ENCODE measurements at places on chromosomes 5 and 9.

GRCh38 chr9:113886933-113887332 lies 10.8 kb downstream of the ZNF618 start:
- DNase-seq: peak; percentile 28

DNA sequence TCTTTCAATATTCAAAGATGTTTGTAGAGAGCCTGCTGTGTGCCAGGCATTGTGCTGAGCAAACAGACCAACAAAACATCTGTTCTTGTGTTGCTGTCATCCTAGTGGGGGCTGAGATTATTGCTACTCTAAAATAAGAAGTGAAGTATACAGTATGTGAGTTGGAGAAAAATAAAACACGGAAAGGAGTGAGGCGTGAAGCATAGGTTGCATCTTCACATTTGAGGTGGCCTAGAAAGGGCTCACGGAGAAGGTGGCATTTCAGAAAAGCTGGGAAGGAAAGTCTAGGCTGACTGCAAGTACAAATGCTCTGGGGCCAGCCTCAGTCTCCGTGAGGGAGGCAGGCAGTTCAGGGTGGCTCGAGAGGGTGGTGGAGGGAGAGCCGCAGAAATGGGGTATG lies 80.3 kb downstream of the CSNK1A1 start:
- DNase-seq: no peak

- peak; percentile 79 for DNase-seq
These were observed 1.6 kb upstream of the OXCT1 start for GRCh38 chr5:41871852-41872251.

DNA sequence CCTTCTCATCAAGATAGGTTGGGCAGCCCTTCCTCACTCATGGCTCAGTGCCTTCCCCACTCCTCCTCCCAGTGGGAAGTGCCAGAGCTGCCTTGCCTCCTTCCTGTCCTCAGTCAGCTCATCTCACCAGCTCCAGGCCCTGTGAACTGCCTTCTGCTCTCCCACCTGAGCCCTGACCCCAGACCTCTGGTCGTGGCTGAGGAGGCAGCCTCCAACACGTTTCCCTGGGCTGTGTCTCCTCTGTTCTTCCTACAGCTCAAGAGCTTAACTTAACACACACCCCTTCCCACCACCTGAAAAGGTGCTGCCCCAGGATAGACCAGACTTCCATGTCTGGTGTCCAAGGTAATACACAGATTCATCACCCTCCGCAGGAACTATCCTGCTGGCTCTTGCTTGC lies 21.2 kb downstream of the IL9 start:
- no peak for DNase-seq

DNA sequence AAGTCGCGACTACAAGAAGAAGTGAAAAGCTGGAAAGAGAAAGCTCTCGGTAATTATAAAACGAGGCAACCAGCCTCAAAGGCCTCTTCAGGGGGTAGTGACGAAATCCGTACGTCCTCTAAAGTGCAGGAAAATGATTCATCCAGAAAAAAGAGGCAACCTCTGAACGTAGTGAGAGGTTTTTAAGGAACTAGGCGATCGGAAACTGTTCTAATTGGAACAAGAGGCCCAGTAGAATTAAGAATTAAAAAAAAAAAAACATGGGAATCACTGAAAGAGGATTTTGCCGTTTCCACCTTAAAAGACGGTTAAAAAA lies 1.0 kb downstream of the CSNK1A1 start:
- peak; percentile 82 for DNase-seq

DNA sequence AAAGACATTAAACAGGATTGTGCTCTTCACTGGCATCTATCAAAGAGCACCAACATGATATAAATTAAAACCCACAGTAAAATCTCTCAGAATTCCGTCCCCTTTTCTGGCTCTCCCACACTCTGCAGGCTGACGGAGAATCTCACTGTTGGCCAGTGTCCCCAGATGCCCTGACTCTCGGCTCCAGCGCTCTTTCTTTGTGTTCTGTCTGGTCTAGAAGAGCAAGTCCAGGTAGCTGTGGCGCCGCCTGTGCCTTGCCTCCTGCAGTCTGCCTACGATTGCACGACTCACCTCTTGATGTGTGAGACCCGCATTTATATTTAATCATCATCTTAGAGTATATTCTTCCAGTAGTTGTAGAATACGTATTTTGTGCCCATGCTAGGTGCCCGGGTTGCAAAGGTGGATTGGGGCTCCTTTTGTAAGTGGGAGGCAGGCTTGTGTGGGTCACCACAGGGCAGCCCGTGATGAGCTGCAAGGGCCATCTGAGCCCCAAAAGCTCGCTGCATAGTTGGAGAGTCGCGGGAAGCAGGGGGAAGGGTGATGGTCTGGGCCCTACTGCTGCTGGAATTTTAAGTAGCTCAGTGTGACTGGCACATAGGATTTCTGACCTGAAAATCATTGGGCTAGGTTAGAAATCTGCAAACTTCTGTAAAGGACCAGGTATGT lies 55.6 kb downstream of the EHMT1 start:
- DNase-seq: no peak

DNA sequence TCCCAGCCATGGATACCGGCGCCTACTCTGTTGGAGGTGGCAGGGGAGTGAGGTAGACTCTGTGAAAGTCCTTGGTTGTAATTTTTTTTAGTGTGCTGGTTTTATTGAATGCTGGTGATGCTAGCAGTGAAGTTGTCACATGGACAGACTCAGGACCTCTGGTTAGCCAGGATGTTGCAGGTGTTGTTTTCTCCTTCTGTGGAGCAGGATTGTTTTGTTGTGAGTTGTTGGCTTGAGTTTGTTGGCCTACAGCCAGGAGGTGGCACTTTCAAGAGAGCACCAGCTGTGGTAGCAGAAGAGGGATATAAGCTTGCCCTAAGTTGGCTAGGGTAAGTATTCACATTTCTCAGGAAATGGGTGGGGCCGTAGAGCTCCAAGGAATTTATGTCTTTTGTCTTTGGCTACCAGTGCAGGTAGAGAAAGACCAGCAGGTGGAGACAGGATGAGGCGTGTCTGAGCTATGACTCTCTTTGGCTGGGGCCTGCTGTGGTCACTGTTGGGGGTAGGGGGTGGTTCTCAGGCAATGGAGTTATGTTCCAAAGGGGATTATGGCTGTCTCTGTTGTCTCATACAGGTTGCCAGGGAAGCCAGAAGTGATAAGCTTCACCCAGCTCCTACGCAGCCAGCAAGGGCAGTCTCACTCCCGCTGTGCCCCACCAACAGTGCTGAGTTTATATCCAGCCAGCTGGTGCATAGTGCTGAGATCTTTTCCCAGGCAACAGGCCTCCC lies 248.7 kb downstream of the TAF11L14 start:
- no peak for DNase-seq

DNA sequence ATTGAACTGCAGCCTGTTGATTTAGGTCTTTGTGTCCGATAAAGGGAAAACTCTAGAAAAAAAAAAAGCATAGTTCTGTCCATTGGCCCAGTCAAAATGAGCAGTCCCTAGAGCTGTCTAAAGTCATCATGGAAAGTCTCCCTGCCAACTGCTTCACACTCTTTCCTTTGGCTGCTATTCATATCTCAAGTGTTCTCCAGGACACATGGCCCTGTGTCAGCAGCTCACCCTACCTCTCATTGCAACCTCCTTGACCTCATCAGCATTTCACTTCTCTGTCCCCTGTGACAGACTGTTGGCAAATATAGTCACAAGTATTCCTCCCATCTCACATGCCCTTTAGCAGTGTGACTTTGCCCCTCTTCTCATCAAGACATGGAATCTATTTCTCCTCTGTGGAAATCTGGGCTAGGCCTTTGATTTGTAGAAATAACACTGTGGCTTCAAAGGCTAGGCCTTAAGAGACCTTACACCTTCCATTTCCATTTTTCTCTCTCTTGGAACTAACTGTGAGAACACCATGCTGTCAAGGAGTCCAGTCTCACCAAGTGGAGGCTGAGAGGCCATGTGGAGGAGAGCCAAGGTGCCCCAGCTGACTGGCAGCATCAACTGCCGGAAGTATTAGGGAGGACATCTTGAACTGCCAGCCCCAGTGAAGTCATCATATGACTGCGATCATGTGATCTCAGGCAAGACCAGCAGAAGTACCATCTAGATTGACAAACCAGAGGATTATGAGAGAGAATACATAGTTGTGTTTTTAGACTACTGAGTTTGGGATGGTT lies 149.4 kb upstream of the TARS1 start:
- DNase-seq: no peak

DNA sequence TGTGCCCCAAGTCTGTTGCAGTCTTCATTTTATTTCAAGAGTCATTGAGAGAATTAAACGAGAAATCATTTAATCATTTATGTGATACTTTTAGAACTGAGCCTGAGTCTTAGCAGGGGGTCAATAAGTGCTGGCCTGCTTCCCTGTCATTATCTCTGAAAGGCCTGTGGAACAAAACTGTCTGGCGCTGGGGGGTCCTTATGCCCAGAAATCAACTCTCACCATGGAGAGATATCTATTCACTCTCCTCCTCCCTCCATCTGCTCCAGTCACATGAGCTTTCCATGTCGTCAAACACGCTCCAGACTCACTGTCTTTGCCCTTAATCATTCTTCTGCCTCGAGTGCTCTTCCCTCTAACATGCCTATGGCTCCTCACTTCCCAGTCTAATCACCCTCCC lies 136.8 kb downstream of the ESM1 start:
- DNase-seq: no peak

GRCh38 chr5:78621291-78621738 lies 27.3 kb downstream of the LHFPL2 start:
- DNase-seq: no peak

- no peak for DNase-seq
These were observed 242.9 kb downstream of the MCTP1 start for GRCh38 chr5:95042037-95042436.

Measured in cardiac fibroblast (primary cell).